Stimulated activated CD4-positive, alpha-beta T cell treated with anti-CD3 and anti-CD28 coated beads, TNF-alpha, amount 100 ng/mL, for 4 hours (primary cell): ENCODE measurements at places on chromosomes 1 and 21.

DNA sequence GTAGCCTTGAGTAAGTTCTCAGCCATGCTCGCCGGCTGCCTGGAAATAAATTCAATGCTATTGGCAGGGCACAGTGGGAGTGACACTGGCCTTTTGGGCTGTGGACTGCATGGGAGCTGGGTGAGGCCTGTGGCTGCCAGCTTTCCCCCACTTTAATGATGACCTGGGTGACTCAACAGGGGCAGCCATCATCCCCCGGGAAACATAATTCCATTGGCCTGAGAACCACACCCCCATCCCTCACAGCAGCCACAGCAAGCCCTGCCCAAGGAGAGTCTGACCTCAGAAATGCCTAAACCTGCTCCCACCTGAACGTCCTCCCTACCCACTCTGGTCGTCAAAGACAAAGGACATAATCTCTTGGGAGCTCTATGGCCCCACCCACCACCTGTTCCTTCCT is 384.0 kb downstream of the LTN1 start:
- DNase-seq = no peak

DNA sequence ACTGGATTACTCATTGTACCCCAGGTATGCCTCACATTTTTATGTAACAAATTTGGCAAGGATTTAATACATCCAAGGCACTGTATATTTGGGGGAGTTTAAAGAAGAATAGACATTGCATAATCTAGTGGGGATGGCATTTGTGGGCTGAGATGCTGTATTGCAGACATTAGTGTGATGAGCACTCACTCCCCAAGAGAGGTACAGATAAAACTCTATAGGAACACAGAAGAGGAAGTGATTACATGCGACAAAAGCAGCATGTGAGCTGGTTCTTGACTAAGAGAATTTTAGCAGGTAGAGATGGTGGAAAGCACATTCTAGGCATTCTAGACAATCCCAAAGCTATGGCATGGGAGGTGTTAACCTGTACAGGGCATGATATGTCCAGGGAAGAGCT is 24.2 kb upstream of the CDC14A start:
- no peak for DNase-seq

- DNase-seq = no peak
Observed at GRCh38 chr1:162327788-162328165, 48.9 kb downstream of the SPATA46 start.

DNA sequence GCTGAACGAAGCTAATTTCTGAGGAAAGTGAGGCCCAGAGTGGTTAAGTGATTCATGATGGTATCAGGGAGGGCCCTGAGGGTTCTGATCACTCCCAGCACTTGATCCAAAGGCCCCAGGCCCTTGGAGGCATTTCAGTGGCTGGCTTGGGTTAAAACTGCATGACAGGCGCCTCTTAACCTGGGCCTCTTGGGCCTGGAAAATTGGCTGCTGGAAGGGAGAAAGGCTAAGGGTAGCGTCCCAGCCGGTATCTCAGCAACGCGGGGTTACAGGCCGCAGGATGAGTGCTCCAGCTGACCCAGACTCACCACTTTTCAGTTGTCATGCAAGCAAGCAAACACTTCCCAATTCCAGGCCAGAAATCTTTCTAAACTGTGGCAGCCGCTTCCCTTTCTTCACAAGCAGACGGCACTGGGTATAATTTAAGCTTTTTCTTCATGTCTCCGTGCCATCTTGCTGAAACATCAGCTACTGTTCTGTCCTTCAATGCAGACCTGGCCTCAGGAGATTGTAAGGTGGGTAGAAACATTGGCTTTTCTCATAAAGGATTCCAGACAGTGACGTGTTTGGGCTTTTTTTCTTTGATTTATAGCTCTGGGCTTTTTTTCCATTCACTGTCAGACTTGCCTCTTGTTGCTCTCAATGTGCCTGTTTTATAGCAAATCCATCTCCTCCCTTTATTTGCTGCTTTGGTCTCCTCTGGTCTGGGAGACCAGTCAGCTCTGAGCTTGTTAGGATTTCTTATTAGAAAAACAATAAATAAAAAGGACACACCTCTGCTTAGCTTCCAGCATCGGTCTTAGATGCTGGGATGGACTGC is 229.1 kb downstream of the KCNJ6 start:
- DNase-seq = no peak

DNA sequence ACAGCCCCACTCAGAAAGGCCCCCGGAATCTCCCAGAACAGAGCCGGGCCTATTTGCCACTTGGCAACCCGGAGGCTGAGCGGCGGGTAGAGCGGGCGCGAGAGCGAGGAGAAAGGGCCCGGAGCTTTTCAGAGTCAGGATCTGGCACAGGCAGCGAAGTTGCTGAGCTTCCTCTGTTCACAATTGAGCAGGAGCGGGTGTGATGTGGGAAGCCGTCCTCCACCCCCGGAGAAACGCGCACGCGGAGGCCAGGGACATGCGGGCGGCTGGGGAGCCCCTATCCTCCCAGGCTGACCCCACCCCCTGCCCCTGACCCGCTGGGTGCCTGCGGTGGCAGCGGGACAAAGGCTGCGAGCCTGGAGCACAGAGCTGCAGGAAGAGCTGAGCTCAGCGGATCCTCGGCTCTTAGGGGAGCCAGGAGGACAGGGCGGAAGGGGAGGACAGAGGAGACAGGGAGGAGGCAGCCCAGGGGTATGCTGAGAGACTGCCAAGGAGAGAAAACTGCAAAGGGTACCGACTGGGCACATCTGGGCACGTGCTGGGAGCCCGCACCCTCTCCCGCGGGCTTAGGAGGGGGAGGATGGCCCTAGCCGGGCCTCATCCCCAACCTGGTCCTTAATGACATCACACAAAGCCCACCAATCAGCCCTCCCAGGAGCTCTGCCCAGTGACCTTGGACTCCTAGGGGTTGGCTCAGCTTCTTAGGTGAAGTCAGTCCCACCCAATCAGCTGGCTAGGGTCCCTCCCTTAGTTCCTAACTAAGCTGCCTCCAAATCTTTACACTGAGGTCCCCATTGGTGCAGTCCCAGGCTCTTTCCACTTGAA is 9.3 kb downstream of the KIF21B start:
- DNase-seq = no peak

GRCh38 chr21:45888386-45889009 is 93.1 kb upstream of the COL6A1 start:
- no peak for DNase-seq

DNA sequence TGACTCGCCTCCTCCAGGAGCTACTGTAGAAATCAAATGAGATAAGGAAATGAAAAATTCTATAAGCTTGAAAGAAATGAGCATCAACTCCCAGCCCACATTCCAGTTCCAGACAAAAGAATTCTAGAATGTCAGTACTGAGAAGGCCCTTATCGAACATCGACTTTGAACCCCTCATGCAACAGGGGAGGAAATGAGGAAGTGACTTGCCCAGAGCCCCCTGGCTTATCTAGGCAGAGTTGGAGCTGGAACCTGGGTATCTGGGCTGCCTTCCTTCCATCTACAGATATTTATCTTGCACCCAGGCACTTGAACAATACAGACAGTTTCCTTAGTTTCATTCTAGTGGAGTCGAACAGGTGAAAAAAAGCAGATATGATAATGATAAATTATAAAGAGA is 22.3 kb downstream of the MECR start:
- DNase-seq = no peak

- no peak for DNase-seq
Observed at GRCh38 chr1:160040476-160040875, 8.7 kb upstream of the PIGM start.

DNA sequence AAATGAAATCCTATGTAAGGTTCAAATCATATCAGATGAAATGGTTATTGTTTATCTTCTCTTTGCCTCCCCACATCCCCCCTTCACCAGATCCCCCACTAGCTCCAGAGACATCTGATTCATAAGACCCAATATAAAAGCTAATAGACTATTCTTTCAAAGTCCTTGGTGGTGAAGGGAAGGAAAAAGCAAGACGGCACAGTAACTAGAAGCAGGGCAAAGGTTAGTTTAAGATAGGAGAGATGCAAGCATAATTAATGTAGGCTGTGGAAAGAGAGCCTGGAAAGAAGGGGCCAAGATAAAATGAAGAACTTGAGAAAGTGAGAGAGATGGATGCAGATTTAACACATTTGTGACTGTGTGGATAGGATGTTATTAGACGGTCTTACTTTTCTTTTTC is 33.8 kb downstream of the BTG3 start:
- no peak for DNase-seq
